ENCODE measurements at places on chromosomes 5 and 9. TPM values are rescaled to one million over a fixed set of nuclear protein-coding genes. Genes with fewer than 3 reads are reported as not detected.

DNA sequence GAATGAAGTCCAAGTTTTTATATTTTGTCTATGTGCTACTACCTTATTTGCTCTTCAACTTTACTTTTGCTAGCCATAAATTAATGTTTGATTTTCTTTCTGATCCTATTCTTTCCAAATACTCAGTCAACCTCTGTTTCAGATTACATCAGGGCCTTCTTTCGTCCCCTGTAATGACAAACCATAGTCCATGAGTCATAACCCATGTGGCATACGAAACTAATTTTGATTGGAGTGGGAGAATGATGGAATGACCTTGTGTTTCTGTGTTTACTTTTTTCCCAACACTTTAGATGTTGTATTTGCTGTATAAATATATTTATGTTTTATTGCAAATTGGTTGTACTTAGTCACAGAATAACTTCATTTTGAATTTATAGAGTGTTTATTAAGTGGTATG lies 1043.1 kb downstream of the DTWD2 start:
- no peaks in the 10 kb centered on the region for H3K27me3 ChIP-seq
- H3K4me3 ChIP-seq = no peak overlapping the region
- no peaks in the 10 kb centered on the region for H3K36me3 ChIP-seq
- no peaks in the 10 kb centered on the region for H3K4me1 ChIP-seq

Gene OR1Q1
- total RNA-seq = not detected

- H3K27ac ChIP-seq = no peak overlapping the region
- H3K36me3 ChIP-seq = no peaks in the 10 kb centered on the region
- H3K4me1 ChIP-seq = no peaks in the 10 kb centered on the region
- H3K4me3 ChIP-seq = no peak overlapping the region
- no peak for DNase-seq
- H3K27me3 ChIP-seq = no peaks in the 10 kb centered on the region
These were observed 7.8 kb upstream of the FOXI1 start for GRCh38 chr5:170097934-170098333.

- H3K27ac ChIP-seq = peak overlapping the region; percentile 67
- H3K36me3 ChIP-seq = no peaks in the 10 kb centered on the region
- H3K4me1 ChIP-seq = no peaks in the 10 kb centered on the region
- DNase-seq = no peak
These were observed 59.3 kb downstream of the SLC46A2 start for GRCh38 chr9:112831281-112831851.

- no peak for DNase-seq
- H3K27ac ChIP-seq = no peak overlapping the region
- H3K27me3 ChIP-seq = no peaks in the 10 kb centered on the region
- H3K36me3 ChIP-seq = no peaks in the 10 kb centered on the region
These were observed 35.7 kb upstream of the CLK4 start for GRCh38 chr5:178662541-178662860.

DNA sequence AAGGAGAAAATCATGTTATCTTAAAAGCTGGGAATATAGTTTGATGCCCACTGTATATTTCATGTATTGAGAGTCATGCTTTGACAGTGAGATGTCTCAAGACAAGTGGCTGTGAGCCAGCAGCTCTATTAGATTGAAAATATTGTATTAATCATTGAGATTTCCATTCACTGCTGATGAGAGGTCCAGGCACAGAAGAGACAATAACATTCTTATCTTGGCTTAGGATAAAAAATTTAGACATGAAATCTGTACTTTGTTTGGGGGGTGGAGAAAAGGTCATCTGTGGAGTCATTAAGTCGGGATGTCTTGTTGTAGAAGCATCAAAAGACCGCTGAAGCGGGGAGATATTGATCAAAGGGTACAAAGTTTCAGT lies 97.9 kb upstream of the EQTN start:
- H3K36me3 ChIP-seq = no peaks in the 10 kb centered on the region
- no peaks in the 10 kb centered on the region for H3K27me3 ChIP-seq
- DNase-seq = no peak
- H3K4me3 ChIP-seq = no peak overlapping the region
- peak overlapping the region; percentile 52 for H3K27ac ChIP-seq

DNA sequence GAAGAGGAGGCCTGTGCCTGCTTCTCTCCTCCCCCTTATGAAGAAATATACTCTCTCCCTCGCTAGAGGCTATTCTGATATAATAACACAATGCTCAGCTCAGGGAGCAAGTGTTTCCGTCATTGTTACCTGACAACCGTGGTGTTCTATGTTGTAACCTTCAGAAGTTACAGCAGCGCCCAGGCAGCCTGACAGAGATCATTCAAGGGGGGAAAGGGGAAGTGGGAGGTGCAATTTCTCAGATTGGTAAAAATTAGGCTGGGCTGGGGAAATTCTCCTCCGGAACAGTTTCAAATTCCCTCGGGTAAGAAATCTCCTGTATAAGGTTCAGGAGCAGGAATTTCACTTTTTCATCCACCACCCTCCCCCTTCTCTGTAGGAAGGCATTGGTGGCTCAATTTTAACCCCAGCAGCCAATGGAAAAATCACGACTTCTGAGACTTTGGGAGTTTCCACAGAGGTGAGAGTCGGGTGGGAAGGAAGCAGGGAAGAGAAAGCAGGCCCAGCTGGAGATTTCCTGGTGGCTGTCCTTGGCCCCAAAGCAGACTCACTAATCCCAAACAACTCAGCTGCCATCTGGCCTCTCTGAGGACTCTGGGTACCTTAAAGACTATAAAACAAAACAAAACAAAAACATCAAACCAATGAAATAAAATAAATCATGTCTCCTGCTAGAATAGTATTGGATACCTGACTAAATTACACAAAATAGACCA lies 1.3 kb downstream of the TMEM174 start:
- no peaks in the 10 kb centered on the region for H3K4me1 ChIP-seq
- no peak overlapping the region for H3K4me3 ChIP-seq
- H3K27me3 ChIP-seq = no peaks in the 10 kb centered on the region
- no peaks in the 10 kb centered on the region for H3K36me3 ChIP-seq
- no peak for DNase-seq
- H3K27ac ChIP-seq = no peak overlapping the region

DNA sequence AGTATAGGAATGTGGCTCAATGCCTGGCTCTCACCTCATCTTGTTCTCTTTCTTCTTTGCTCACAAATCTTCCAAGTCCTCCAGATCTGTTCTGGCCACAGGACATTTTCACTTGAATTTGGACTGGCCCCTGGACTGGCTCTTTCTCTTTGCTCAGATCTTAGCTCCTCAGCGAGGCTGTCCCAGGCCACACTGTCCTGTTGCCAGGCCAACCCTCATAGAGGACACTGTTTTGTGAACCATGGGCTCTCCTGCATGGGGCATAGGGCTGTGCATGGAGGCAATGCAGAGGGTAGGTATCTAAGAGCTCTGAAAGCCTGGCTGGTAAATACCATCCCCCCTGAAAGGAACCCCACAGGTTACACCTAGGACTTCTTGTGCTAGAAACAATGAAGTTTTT lies 13.5 kb upstream of the SLC28A3 start:
- H3K27ac ChIP-seq = no peak overlapping the region
- no peak for DNase-seq
- no peaks in the 10 kb centered on the region for H3K27me3 ChIP-seq

DNA sequence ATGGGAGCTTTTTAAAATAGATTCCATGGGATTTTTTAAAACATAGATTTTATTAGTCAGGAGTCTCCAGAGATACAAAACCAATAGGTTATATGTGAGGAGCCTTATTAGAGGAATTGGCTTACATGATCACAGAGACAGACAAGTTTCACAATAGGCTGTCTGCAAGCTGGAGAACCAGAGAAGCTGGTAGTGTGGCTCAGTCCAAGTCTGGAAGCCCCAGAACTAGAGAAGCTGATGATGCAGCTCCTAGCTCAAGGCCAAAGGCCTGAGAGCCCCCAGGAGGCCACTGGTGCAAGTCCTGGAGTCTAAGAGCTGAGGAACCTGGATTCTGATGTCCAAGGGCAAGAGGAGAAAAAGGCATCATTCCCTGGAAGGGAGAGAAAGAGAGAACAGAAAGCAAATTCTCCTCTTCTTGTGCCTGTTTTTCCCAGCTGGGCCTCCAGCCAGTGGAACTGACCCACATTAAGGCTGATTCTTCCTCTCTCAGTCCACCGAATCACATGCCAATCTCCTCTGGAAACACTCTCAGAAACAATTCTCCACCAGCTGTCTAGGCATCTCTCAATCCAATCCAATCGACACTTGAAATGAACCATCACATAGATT lies 59.3 kb downstream of the AHRR start:
- H3K36me3 ChIP-seq = no peaks in the 10 kb centered on the region
- no peak for DNase-seq
- H3K27me3 ChIP-seq = no peaks in the 10 kb centered on the region
- no peak overlapping the region for H3K27ac ChIP-seq
- no peaks in the 10 kb centered on the region for H3K4me1 ChIP-seq

- H3K27me3 ChIP-seq = no peaks in the 10 kb centered on the region
- DNase-seq = no peak
- H3K27ac ChIP-seq = no peak overlapping the region
- no peaks in the 10 kb centered on the region for H3K36me3 ChIP-seq
These were observed 4.2 kb upstream of the SMAD5 start for GRCh38 chr5:136128481-136128880.

DNA sequence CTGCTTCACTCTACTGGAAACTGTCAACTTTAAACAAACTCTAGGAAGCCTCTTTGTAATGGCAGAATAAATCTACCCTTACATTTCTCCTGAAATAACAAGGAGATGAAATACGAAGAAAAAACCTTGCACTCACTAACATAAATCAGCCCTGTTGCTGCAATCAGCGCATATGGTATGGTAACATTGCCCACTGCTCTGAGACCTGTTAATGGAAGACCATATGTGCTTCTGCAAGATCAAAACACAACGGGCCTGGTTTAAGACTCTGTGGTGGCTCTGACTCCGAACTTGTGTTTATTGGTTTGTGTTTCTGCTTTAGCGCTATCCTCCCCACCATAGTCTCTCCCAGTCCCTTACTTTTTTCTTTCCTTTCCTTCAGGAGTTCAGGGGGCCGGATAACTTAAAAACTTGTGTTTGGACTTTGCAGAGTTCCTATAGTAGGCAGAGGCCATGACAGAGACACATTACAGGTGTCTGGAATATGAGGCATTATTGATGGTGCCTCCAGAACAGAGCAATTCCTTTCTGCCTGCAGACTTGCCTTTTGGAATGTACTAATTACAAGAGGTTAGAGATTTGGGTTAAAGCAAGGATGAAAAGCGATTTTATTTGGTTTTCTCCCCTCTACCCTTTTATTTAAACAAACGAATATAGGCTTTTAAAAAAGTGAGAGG lies 110.8 kb downstream of the PSAT1 start:
- no peaks in the 10 kb centered on the region for H3K27me3 ChIP-seq
- no peak overlapping the region for H3K4me3 ChIP-seq
- no peaks in the 10 kb centered on the region for H3K4me1 ChIP-seq
- H3K36me3 ChIP-seq = no peaks in the 10 kb centered on the region
- H3K27ac ChIP-seq = no peak overlapping the region

DNA sequence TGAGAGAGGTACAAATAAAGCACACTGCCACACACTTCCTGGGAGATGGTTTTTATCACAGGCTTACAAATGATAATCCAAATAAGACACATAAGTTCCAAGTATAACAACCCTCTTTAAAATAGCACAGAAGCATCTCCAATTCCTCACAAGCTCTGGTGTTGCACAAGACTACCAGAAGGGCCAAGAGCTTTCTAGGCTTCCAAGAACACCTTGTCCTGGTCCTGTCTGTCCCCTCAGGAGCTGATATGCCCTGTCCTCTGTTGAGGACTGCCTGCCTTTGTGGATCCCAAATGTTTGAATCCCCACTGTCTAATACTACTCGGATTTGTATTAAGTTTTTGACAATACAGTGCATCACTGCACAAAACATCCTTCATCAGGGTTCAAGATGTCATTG lies 110.1 kb downstream of the SPOCK1 start:
- H3K27me3 ChIP-seq = no peaks in the 10 kb centered on the region
- no peaks in the 10 kb centered on the region for H3K36me3 ChIP-seq
- no peak overlapping the region for H3K27ac ChIP-seq
- no peak overlapping the region for H3K4me3 ChIP-seq

DNA sequence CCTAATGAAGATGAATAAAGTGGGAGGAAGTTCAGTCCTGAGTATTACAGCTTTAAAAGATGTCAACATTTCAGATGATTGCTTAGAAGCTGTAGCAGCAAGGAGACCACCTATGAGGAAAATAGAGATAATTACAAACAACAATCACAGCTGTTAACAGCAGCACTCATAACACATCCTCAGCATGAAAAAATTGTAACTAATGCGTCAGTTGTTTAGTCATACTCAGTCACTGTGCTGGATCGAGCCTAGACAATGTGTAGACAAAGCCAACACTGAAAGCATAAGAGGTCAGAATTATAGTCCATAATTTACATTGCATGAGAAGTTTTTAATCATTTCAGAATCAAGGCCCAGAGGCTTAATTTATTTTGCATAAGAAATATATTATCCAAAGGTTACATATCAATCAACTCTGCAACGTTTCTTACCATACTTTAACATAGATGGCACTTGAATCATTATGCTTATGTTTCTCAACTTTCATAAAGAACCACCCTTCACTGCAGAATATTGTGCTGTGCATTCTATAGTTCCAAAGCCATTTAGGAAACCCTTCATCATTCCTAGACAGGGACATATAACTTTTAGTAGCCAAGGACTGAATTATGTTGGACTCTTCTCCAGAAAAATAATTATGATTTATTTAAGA lies 60.2 kb upstream of the HAPLN1 start:
- no peaks in the 10 kb centered on the region for H3K36me3 ChIP-seq
- H3K4me3 ChIP-seq = no peak overlapping the region
- H3K4me1 ChIP-seq = no peaks in the 10 kb centered on the region
- no peak for DNase-seq

DNA sequence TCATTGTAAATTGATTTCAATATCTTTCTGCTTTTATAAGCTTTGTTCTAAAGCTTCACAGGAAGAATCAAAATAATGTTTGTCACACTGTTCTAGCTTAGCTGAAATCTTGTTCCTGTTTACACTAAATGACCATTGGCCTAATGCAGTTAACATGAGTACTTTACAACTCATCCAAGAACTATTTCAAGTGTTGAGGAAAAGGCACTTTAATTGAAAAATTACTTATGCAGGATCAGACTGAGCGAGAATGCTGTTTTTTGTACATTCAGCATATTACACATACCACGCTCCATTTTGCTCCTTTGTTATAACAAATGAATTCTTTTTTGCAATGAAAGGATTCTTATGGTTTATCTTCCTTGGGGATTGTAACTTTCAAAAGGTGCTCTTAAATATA lies 22.4 kb upstream of the SMIM15 start:
- H3K27me3 ChIP-seq = no peaks in the 10 kb centered on the region
- DNase-seq = no peak
- H3K27ac ChIP-seq = no peak overlapping the region
- H3K4me1 ChIP-seq = no peaks in the 10 kb centered on the region

DNA sequence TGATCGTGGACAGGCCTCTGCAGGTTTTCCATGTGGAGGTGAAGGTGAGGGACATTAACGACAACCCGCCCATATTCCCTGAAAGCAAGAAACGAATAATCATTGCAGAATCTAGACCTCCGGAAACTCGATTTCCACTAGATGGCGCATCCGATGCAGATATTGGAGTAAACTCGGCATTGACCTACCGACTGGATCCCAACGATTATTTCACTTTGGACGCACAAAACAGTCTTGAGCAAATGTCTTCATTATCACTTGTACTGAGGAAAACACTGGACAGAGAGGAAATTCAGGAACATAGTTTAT lies 621 bp downstream of the PCDHA13 start:
- H3K27me3 ChIP-seq = no peaks in the 10 kb centered on the region
- H3K27ac ChIP-seq = no peak overlapping the region
- H3K4me3 ChIP-seq = no peak overlapping the region
- no peaks in the 10 kb centered on the region for H3K36me3 ChIP-seq
- H3K4me1 ChIP-seq = no peaks in the 10 kb centered on the region
